ENCODE measurements at places on chromosomes 6 and 20.

GRCh38 chr6:137801352-137802114 lies 65.5 kb upstream of the TNFAIP3 start:
- DNase-seq: no peak

DNA sequence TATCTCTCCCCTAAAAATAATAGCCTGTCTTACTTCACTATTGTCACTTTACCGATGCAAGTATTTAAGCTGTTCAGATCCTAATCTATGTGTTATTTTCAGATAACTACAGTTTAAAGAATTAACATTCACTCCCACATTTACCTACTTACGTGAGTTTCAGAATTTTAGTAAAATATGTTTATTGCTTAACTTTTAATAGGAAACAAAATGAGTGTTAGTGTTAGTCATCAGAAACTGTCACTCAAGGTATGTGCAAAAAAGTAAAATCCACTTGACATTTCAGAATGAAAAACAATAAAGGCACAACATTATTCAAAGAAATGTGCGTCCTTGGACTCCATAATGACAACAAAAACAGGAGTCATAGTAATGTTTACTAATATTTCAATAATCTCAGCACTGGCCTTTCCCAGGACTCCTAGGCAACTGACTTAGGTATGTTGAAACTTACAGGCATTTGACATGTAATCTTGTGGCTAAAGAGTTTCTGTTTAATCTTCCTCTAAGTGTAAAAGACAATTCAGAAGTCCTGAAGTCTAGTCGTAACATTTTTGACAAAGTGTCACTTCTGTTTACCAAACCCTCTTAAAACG lies 4.5 kb downstream of the ATXN1 start:
- no peak for DNase-seq

GRCh38 chr20:48536206-48536605 lies 291.6 kb downstream of the PREX1 start:
- DNase-seq: no peak

GRCh38 chr6:70379473-70380013 lies 33.8 kb upstream of the FAM135A start:
- DNase-seq: no peak

GRCh38 chr6:28311139-28311823 lies 24.7 kb downstream of the ZSCAN31 start:
- peak; percentile 91 for DNase-seq

DNA sequence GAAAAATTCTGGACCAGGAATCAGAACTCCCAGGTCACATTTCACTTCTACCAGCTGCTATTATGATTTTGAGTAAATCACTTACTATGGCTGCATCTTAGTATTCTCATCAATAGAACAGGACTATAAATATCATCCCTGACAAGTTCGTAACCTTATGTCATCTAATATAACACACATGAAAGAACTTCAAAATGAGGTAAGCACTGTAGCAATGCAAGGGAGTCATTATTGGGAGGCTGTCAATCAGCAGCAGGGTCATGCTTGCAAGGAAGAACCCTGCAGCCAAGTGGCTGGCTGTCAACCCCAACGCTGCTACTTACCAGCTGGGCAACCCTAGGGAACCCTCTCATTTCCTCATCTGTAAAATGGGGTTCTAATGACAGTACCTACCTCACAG lies 123.3 kb upstream of the B3GAT2 start:
- no peak for DNase-seq

DNA sequence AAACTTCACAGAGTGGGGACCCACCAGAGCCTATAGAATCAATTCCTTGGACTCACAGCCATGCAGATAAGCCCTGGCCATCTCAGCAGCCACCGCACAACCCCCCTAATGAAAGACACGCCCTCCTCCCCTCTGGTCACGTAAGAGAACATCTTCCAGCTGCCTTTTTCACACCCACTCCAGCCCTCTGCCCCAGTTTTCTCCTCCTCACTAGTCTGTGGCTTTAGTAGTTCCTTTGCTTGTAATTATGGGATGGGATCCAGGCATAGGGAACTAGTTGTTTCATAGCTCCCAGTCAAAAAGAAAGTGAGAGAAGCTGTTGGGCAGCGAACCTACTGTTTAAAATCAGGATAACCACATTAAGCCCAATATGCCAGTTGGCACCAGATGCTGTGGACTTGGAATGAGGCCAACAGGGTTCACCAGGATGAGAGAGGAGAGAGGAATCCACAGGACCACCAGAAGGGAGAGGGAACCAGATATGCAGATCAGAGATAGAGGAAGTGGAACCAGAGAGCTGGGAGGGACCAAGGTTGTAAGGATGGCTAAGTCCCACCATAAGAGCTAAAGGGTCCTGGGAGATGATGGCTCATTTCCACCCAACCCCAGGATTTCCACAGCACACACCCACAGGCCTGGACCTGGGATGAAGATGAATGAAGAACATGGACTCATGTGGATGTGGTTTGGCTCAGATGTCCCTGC lies 9.0 kb upstream of the BTN3A1 start:
- no peak for DNase-seq
